Neural progenitor cell (in vitro differentiated cells): ENCODE measurements at places on chromosomes 6 and 20. TPM values are rescaled to one million over a fixed set of nuclear protein-coding genes. Genes with fewer than 3 reads are reported as not detected.

KLHDC3 gene
- 122 and 165 TPM in 2 replicates for total RNA-seq

BCKDHB gene
- 48.2 and 48.5 TPM in 2 replicates for total RNA-seq

GPX5 gene
- total RNA-seq = not detected in 2 replicates

DNA sequence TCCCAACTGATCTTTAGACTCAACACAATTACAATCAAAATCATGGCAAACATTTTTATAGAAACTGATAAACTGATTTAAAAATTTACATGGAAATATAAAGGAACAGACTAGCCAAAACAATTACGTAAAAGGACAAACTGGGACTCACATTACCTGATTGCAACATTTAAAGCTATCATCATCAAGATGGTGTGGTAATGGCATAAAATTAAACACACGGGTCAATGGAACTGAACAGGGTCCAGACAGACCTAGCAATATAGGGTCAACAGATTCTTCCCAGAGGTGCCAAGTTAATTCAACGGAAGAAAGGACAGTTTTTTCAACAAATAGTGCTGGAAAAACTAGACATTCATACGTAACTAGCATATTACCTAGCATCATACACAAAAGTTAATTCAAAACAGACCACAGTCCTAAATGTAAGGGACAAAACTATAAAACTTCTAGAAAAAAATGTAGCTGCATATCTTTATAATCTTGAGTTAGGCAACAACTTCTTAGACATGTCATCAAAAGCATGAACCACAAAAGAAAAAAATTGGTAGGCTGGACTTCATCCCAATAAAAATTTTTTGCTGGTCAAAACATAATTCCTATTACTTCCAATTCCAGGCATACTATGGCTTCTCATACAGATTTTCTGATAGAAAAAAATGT is 147.4 kb upstream of the BEND6 start:
- DNase-seq = no peak
- no peaks in the 10 kb centered on the region for H3K36me3 ChIP-seq
- H3K27ac ChIP-seq = peak overlapping the region; percentile 54
- H3K4me1 ChIP-seq = peaks cover 70% of the 10 kb centered on the region

DNA sequence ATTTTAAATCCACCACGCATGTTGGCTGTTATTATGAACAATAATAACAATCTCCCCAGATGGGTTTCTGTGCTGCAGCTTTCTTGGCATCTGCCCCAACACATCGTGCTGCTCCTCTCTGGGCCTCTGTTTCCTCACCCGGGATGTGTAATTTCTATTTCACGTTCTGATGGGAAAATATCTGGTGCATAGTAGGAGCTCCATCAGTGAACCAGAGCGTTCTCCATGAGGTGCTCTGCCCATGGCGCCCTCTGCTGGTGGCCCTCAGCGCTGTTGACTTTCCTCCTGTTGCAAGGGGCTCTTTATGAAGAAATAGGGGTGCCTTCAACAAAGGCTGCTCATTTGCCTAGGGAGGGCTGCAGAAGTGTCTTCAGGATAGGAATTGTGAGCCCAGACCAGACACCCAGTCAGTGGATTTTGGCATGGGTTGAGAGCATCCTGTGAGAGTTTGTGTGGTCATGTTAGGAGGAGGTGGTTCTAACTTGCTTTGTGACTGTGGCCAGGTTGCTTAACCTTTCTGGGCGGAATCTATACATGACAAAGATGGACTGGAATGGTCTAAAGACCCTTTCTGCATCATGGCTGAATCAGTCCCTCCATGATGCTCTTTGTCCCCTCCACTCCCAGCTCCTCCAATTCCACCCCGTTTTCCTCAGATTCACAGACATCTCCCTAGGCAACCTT is 8.1 kb downstream of the SCRT2 start:
- H3K4me3 ChIP-seq = no peak overlapping the region
- no peak overlapping the region for H3K27ac ChIP-seq
- no peaks in the 10 kb centered on the region for H3K36me3 ChIP-seq
- peak; percentile 80 for DNase-seq
- H3K27me3 ChIP-seq = peaks cover 34% of the 10 kb centered on the region

DNA sequence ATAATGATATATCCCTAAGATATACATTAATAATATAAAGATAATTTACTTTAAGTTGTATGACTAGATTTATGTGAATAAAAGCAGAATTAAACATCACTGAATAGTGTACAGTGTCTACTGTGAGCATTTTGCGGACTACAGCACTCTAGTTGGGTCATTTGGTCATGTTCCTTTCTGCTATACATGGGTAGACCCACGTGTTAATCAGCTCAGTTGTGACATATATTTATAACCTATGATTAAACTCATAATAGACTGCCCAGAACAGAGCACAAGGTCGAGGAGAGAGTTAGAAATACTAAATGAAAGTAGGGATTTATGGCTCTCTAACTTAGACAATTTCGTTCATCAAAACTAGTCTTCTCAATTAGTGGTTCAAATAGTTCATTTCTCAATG is 852.7 kb downstream of the EPHA7 start:
- H3K4me3 ChIP-seq = no peak overlapping the region
- H3K27ac ChIP-seq = no peak overlapping the region
- H3K27me3 ChIP-seq = no peaks in the 10 kb centered on the region
- H3K4me1 ChIP-seq = no peaks in the 10 kb centered on the region
- H3K36me3 ChIP-seq = no peaks in the 10 kb centered on the region

GRCh38 chr6:169661391-169661756 is 40.5 kb downstream of the WDR27 start:
- no peak overlapping the region for H3K27ac ChIP-seq
- H3K27me3 ChIP-seq = no peaks in the 10 kb centered on the region
- no peaks in the 10 kb centered on the region for H3K4me1 ChIP-seq
- DNase-seq = no peak
- peaks cover 4% of the 10 kb centered on the region for H3K36me3 ChIP-seq

DNA sequence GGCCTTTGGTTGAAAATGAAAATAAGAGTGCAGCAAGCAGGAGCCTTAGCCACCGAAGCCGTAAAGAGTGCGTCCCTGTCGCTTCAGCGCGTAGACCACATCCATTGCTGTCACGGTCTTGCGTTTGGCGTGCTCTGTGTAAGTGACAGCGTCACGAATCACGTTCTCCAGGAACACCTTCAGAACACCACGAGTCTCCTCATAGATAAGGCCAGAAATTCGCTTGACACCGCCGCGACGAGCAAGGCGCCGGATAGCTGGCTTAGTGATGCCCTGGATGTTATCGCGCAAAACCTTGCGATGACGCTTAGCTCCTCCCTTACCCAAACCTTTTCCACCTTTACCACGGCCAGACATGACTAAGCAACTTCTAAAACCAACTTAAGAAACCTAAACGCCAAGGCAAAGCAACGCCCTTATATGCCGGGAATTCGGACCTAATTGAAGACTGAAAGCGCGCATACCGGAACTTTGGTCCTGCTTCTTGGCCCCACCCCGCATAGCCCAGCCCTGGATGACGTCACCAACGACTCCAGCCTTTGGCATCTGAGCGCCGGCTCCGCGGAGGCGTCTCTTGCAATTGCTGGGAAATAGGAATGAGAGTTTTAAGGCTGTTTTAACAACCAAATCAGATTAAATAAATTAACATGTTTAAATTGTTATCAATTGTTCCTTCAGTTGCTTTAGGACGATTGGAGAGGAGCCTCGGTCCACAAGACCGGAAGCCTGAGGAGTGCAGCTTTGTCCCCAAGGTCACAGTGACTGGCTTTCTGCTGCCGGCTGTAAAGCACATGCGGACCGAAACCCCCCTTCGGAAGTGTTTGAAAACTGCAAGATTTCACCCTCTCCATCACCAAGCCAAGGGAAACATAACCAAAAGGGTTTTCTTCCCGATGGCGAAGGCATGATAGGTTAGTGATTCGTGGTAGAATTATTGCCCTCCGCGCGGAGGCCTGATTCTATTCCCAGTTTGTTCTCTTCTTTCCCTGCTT is 79.6 kb upstream of the BTN3A2 start:
- H3K4me3 ChIP-seq = peak overlapping the region; percentile 77
- H3K4me1 ChIP-seq = no peaks in the 10 kb centered on the region
- H3K27ac ChIP-seq = peak overlapping the region; percentile 65
- H3K27me3 ChIP-seq = no peaks in the 10 kb centered on the region

- DNase-seq = no peak
- no peak overlapping the region for H3K4me3 ChIP-seq
- no peak overlapping the region for H3K27ac ChIP-seq
Observed at GRCh38 chr20:8213270-8213669, 81.2 kb downstream of the PLCB1 start.

GRCh38 chr6:100415768-100416167 is 49.0 kb downstream of the SIM1 start:
- H3K27me3 ChIP-seq = no peaks in the 10 kb centered on the region
- DNase-seq = peak; percentile 10
- no peak overlapping the region for H3K27ac ChIP-seq
- no peaks in the 10 kb centered on the region for H3K36me3 ChIP-seq

DNA sequence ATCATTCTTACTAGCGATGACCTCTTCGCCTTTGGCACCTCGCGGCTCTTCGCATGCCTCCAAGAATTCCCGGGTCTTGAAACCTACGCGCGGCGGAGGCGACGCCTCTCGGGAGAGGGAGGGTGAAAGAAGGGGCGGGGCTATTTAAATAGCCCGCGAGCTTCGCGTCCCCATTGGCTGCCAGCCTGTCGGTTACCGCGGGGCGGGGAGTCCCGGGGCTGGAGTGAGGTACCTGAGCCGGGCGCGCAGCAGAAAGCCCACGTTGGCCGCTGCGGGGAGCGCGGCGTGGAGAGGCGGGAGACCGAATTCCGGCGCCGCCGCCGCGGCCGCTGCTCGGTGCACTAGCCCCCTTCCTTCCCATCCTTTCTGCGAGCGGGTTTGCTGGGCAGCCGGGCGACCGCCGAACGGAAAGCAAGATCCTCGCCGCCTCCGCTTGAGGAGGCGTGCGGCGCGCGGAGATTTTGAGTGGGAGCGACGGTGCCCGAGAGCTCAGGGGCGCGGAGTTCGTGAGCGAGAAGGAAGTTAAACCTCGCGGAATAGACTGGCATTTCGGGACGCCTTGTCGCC is at the start of gene BMP6:
TSS of gene BMP6 (plus strand) at position 251 of the 567 bp plus-strand sequence. CDS start 857 bp downstream, outside the sequence.
- peak; percentile 98 for DNase-seq
- H3K27ac ChIP-seq = no peak within 1 kb of the TSS
- peaks cover 24% of the 10 kb centered on the region for H3K4me1 ChIP-seq
- H3K4me3 ChIP-seq = peak within 1 kb of the TSS; percentile 53
- H3K27me3 ChIP-seq = peaks cover 98% of the 10 kb centered on the region

DNA sequence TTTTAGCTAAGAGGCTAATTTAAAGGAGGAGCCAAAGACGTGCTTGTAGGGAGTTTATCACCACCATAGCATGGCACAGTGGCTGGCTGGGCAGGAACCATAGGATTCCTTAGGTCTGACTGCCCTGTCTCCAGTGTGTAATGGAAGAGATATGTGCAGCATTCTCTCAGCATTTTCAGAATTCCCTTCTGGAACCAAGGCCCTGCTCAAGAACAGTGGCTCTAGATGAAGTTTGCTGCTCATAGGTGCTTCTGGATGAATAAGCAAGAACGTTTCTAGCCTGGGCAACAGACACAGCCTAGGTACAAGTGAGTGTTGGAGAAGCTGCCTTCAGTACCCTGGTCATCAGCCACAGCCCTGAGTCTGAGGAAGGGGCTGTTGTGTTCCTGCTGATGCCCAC is 69.1 kb downstream of the LCA5 start:
- H3K27me3 ChIP-seq = no peaks in the 10 kb centered on the region
- H3K27ac ChIP-seq = no peak overlapping the region
- DNase-seq = no peak
- H3K4me3 ChIP-seq = no peak overlapping the region
- H3K4me1 ChIP-seq = peaks cover 9% of the 10 kb centered on the region
